ENCODE measurements at places on chromosomes 6 and 20. TPM values are rescaled to one million over a fixed set of nuclear protein-coding genes. Genes with fewer than 3 reads are reported as not detected.

- no peak overlapping the region for H3K4me3 ChIP-seq
- H3K27me3 ChIP-seq, result no peaks in the 10 kb centered on the region
- H3K4me1 ChIP-seq, result no peaks in the 10 kb centered on the region
- no peaks in the 10 kb centered on the region for H3K36me3 ChIP-seq
- no peak for DNase-seq
Observed at GRCh38 chr20:10263385-10264165, 44.9 kb downstream of the SNAP25 start.

The HSPA1L gene
- 2.4 TPM for total RNA-seq

GRCh38 chr20:3277686-3278465, 38.9 kb upstream of the SLC4A11 start:
- no peak for DNase-seq
- H3K4me3 ChIP-seq, result no peak overlapping the region
- H3K27ac ChIP-seq, result no peak overlapping the region

GRCh38 chr6:27593861-27594260, 121.0 kb upstream of the ZNF184 start:
- no peak overlapping the region for H3K27ac ChIP-seq
- no peak for DNase-seq
- H3K27me3 ChIP-seq, result peaks cover 70% of the 10 kb centered on the region

DNA sequence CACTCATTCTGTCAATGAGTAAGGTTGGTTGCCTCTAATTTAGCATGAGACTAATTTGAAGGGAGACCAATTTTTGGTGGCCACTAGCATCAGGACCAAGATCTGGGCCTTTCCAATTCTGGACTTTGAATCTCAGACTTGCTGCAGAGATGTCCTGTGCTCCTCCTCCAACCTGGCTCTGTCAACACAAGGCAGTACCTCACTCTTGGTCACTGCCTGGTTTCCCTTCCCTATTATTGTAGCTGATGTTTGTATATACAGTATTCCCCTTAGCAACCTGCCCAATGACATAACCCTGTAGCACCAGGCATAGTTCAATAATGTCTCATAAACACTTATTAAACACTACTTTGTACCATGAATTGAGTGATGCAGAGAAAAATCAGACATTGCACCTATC, 50.4 kb downstream of the UNC5CL start:
- no peaks in the 10 kb centered on the region for H3K27me3 ChIP-seq
- no peak overlapping the region for H3K27ac ChIP-seq
- H3K4me1 ChIP-seq, result no peaks in the 10 kb centered on the region
- H3K4me3 ChIP-seq, result no peak overlapping the region
- no peaks in the 10 kb centered on the region for H3K36me3 ChIP-seq

GRCh38 chr6:27684264-27685211, 211.6 kb upstream of the ZNF184 start:
- peaks cover 26% of the 10 kb centered on the region for H3K27me3 ChIP-seq
- H3K4me1 ChIP-seq, result no peaks in the 10 kb centered on the region
- no peaks in the 10 kb centered on the region for H3K36me3 ChIP-seq
- no peak overlapping the region for H3K27ac ChIP-seq
- no peak for DNase-seq

- no peak for DNase-seq
- peaks cover 17% of the 10 kb centered on the region for H3K4me1 ChIP-seq
- H3K4me3 ChIP-seq, result no peak overlapping the region
- H3K27ac ChIP-seq, result peak overlapping the region; percentile 23
Observed at GRCh38 chr6:38407192-38407591, 232.5 kb downstream of the BTBD9 start.

GRCh38 chr20:14497004-14497403, 159.6 kb upstream of the FLRT3 start:
- H3K36me3 ChIP-seq, result no peaks in the 10 kb centered on the region
- no peaks in the 10 kb centered on the region for H3K27me3 ChIP-seq
- no peak overlapping the region for H3K27ac ChIP-seq
- no peak overlapping the region for H3K4me3 ChIP-seq
- DNase-seq, result no peak

The PLEKHG1 gene
- total RNA-seq, result 31.2 TPM

DNA sequence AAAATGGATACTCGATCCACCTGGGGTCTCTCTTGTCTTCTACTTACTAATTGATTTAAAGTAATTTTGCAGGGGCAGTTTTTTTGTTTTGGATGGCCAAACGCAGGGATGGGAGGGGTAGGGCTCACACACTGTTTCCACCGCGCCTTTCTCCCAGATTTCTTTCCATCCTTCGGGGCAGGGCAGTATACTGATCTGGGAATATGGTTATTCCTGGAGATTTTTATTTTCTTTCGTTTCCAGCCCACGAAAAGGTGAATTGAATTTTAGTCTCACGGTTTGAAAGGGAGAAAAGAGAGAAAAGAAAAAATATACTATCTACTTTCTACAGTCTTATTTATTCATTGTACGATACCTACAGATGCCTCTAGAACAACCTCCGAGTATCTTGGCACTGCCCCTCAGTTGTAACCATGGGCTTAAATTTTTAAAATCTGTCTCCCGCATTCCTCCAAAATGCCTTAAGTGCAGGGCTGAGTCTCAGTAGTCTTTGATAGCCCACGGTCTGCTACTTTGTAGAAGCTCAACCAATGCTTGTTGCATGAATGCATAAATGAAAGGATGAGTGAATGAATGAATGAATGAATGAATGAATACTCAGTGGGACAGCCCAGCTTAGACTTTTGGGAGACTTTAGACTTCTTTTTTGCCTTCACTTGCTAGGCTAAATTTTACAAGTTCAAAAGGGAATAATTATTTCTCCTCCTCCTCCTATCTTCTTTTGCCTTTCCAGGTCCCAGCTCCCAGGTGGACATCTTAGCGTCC, 18.1 kb upstream of the TRIM27 start:
- peak overlapping the region; percentile 58 for H3K4me3 ChIP-seq
- H3K36me3 ChIP-seq, result no peaks in the 10 kb centered on the region
- no peaks in the 10 kb centered on the region for H3K27me3 ChIP-seq
- no peak for DNase-seq
- H3K27ac ChIP-seq, result peak overlapping the region; percentile 94

The BMP2 gene
- total RNA-seq, result 20.4 TPM

The SLC26A8 gene
- not detected for total RNA-seq

- peak overlapping the region; percentile 55 for H3K27ac ChIP-seq
- no peaks in the 10 kb centered on the region for H3K36me3 ChIP-seq
- no peak overlapping the region for H3K4me3 ChIP-seq
Observed at GRCh38 chr6:168537540-168537884, 96.5 kb downstream of the SMOC2 start.

- peak overlapping the region; percentile 57 for H3K27ac ChIP-seq
- no peak overlapping the region for H3K4me3 ChIP-seq
- no peaks in the 10 kb centered on the region for H3K27me3 ChIP-seq
- H3K36me3 ChIP-seq, result no peaks in the 10 kb centered on the region
- no peak for DNase-seq
Observed at GRCh38 chr20:32447136-32448027, 89.3 kb downstream of the ASXL1 start.

The FRMD1 gene
- total RNA-seq, result 11.8 TPM

The TSHZ2 gene
- 26.9 TPM for total RNA-seq

GRCh38 chr6:111746983-111747382, 126.3 kb downstream of the FYN start:
- no peak overlapping the region for H3K27ac ChIP-seq
- H3K4me3 ChIP-seq, result no peak overlapping the region
- H3K36me3 ChIP-seq, result no peaks in the 10 kb centered on the region
- peaks cover 54% of the 10 kb centered on the region for H3K4me1 ChIP-seq
- no peaks in the 10 kb centered on the region for H3K27me3 ChIP-seq

The ABRACL gene
- 4.6 TPM for total RNA-seq

DNA sequence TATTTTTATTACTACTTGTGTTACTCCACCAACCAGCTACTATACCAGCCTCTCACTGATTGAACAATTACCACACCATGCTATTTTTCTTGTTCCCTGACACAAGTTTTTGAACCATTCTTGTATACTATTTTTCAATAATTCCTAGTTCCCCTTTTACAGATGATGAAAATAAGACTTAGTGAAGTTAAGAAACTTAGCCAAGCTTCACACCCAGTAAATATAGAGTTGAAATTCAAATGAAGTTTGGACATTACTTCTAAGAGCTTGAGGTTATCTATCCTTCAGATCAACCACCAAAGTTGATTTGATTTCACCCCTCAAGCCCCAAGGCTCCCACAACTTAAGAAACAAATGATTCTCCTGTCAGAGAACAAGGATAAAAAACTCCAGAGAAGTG, 13.1 kb upstream of the BCAS1 start:
- no peak for DNase-seq
- no peak overlapping the region for H3K27ac ChIP-seq
- no peak overlapping the region for H3K4me3 ChIP-seq
- no peaks in the 10 kb centered on the region for H3K27me3 ChIP-seq

DNA sequence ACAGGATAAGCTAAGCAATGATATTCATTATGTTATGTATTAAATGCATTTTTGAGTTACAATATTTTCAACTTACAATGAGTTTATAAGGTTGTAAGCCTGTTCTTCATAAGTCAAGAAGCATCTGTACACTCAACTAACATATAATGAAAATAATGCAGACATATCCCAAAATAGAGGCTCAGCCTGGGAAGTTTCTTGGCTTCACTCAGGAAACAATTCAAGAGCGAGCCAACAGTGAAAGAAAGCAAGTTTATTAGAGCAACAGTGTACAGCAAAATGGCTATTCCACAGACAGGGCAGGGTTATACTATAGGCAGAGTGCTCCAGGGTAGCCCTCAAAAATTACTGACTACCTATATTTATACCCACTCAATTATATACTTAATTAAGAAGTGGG, 1581.8 kb downstream of the HACE1 start:
- H3K36me3 ChIP-seq, result no peaks in the 10 kb centered on the region
- H3K27me3 ChIP-seq, result no peaks in the 10 kb centered on the region
- H3K4me1 ChIP-seq, result no peaks in the 10 kb centered on the region
- no peak for DNase-seq
- H3K27ac ChIP-seq, result no peak overlapping the region
- no peak overlapping the region for H3K4me3 ChIP-seq

DNA sequence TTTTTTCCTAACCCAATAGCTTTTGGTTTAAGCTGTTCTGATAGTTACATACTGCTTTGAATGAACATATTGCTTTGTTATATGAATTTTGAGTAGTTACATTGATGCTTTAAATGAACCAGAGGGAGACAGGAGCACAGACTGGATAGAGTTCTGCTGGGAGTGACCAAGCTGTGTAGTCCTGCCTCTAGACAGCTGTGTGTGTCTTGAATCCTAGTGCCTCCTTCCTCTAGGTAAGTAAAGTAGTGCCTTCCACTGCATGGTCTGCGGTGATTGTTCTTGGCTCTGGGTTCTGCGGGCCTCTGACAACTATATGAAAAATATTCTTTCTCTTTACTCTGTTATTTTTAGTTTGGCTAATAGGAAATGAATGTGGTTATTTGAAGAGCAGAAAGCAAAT, 46.0 kb upstream of the ADGRG6 start:
- H3K36me3 ChIP-seq, result no peaks in the 10 kb centered on the region
- H3K27ac ChIP-seq, result no peak overlapping the region
- no peak overlapping the region for H3K4me3 ChIP-seq
- DNase-seq, result no peak

- no peak for DNase-seq
- no peak overlapping the region for H3K4me3 ChIP-seq
- H3K27ac ChIP-seq, result no peak overlapping the region
Observed at GRCh38 chr20:8242827-8243724, 111.0 kb downstream of the PLCB1 start.

The SPATA25 gene
- total RNA-seq, result 18.3 TPM

- H3K36me3 ChIP-seq, result no peaks in the 10 kb centered on the region
- H3K4me3 ChIP-seq, result no peak overlapping the region
- H3K4me1 ChIP-seq, result no peaks in the 10 kb centered on the region
- H3K27me3 ChIP-seq, result no peaks in the 10 kb centered on the region
- no peak overlapping the region for H3K27ac ChIP-seq
Observed at GRCh38 chr6:79420054-79420453, 117.2 kb downstream of the LCA5 start.

- H3K4me1 ChIP-seq, result no peaks in the 10 kb centered on the region
- no peaks in the 10 kb centered on the region for H3K36me3 ChIP-seq
- H3K4me3 ChIP-seq, result no peak overlapping the region
- no peak for DNase-seq
- H3K27me3 ChIP-seq, result no peaks in the 10 kb centered on the region
Observed at GRCh38 chr6:137248702-137249101, 29.5 kb upstream of the IFNGR1 start.

The HLA-DRB1 gene
- total RNA-seq, result 94.8 TPM

- no peak overlapping the region for H3K27ac ChIP-seq
- H3K36me3 ChIP-seq, result no peaks in the 10 kb centered on the region
- H3K4me1 ChIP-seq, result no peaks in the 10 kb centered on the region
- H3K27me3 ChIP-seq, result no peaks in the 10 kb centered on the region
Observed at GRCh38 chr20:9019833-9020232, 49.1 kb upstream of the PLCB4 start.

- peak overlapping the region; percentile 84 for H3K27ac ChIP-seq
- DNase-seq, result peak; percentile 29
- H3K27me3 ChIP-seq, result no peaks in the 10 kb centered on the region
- peak overlapping the region; percentile 49 for H3K4me3 ChIP-seq
Observed at GRCh38 chr6:52994031-52994838, 849 bp downstream of the GSTA4 start.

DNA sequence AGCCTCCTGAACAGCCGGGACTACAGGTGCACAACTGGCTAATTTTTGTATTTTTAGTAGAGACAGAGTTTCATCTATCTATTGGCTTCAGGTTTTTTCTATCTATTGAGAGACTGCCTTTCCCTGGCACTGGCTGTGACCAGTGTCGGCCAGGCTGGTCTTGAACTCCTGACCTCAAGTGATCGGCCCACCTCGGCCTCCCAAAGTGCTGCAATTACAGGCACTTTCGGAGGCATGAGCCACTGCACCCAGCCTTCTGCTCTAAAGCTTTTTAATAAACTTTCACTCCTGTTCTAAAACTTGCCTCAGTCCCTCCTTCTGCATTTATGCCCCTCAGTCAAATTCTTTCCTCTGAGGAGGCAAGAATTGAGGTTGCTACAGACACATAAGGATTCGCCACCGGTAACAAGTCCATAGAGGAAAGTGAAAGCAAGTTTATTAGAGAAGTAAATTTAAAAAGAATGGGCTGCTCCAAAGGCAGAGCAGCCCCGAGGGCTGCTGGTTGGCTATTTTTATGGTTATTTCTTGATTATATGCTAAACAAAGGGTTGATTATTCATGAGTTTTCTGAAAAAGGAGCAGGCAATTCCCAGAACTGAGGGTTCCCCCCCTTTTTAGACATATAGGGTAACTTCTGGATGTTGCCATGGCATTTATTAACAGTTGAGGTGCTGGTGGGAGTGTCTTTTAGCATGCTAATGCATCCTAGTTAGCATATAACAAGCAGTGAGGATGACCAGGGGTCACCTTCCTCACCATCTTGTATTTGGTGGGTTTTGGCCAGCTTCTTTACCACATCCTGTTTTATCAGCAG, 44.8 kb upstream of the RNGTT start:
- peak overlapping the region; percentile 23 for H3K27ac ChIP-seq
- H3K4me1 ChIP-seq, result peaks cover 5% of the 10 kb centered on the region
- peak overlapping the region; percentile 24 for H3K4me3 ChIP-seq
- no peaks in the 10 kb centered on the region for H3K27me3 ChIP-seq
- no peak for DNase-seq

DNA sequence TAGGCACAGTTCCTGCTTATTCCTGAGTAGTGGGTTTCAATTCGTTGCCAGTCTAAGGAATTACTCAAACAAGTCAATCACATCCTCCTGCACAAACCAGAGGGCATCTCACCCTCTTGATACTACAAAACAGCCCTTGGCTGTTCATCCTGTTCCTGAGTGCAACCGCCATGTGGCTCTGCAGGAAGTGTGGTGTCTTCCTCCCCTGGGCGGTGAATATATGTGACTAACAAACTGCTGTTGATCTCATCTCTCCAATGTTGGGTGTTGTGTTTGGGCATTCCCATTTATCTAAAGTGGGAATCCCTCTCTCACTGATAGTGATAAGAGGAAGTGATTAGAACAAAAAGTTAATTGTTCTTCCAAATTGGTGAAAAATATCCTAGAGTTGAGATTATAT, 163.0 kb downstream of the TBX18 start:
- H3K27me3 ChIP-seq, result no peaks in the 10 kb centered on the region
- DNase-seq, result no peak
- H3K4me1 ChIP-seq, result no peaks in the 10 kb centered on the region
- H3K36me3 ChIP-seq, result no peaks in the 10 kb centered on the region
- H3K4me3 ChIP-seq, result no peak overlapping the region
